Activated CD8-positive, alpha-beta memory T cell treated with anti-CD3 and anti-CD28 coated beads for 48 hours (primary cell): ENCODE measurements at places on chromosomes 5 and 9.
A peak's percentile ranks its signal among the peaks of the same experiment; 100 is the strongest.

GRCh38 chr5:180739271-180739670 lies 587 bp downstream of the OR2Y1 start:
- no peak for DNase-seq

GRCh38 chr9:10899509-10899908 lies 286.7 kb upstream of the PTPRD start:
- no peak for DNase-seq

- DNase-seq, result no peak
These were observed 129.7 kb upstream of the SLIT3 start for GRCh38 chr5:169430671-169431070.

DNA sequence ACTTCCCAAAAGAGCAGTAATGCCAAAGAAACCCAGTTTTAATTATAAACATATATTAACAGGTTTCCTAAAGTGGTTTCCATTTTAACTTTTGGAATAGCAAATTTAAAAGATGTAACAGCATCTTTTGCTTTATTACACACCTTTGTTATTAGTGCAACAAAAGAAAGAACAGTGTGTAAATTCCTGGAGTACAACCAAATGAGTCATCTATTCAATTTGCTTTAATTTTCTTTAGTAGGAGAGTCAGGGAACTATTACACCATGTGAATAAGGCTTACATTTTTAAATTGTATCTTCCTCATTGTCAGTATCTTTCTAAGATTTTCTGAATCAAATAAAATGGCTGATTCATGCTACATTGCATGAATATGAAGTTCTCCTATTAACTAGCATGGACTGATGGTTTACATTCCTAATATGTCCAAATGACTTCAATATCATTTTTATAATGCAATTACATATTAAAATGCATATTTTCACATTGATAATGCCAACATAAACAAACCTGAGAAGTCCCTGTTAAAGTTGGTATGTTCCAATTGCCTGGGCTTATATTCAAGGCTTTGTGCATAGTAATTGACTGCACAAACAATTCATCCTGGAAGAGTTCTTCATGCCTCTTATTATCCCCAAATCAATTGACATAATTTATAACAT lies 22.5 kb downstream of the EDIL3 start:
- DNase-seq, result no peak

DNA sequence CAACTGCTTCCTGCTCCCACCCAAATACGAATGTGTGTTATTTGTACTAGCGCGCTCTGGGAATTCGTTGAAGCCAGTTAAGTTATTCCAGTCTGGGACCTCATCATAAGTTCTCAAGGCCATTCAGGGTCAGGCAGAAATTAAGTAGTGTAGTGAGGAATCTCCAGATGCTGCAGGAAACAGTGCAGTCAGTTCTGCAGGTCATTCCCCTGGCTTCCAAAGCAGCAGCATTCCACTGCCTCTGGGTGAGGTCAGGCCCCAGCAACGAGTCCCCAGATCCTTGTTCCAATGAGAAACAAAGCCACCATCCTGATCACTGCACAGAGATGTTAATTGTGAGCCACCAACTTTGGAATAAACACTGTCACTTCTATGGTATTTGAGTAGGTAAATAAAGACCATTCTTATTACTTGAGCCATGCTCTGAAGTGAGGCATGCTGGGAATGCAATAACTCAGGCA lies 33.1 kb downstream of the SVEP1 start:
- no peak for DNase-seq

DNA sequence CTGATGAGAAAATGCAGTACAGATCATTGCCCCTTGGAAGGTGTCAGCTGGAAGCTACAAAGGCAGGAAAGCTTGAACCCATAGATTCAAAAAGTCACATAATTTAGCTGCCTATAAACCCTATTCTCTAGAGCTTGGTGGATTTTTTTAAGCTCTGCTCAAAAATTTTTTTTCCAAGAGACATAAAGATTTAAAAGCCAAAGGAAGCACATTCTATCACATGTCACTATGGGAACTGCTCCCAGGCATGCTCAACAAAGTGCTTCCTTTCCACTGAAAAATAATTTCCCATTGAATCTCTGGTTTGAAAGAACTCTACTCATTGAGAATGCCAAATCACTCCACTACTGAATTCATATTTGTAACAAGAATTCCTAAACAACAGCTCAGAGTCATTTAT lies 419.8 kb downstream of the CETN3 start:
- DNase-seq, result no peak

DNA sequence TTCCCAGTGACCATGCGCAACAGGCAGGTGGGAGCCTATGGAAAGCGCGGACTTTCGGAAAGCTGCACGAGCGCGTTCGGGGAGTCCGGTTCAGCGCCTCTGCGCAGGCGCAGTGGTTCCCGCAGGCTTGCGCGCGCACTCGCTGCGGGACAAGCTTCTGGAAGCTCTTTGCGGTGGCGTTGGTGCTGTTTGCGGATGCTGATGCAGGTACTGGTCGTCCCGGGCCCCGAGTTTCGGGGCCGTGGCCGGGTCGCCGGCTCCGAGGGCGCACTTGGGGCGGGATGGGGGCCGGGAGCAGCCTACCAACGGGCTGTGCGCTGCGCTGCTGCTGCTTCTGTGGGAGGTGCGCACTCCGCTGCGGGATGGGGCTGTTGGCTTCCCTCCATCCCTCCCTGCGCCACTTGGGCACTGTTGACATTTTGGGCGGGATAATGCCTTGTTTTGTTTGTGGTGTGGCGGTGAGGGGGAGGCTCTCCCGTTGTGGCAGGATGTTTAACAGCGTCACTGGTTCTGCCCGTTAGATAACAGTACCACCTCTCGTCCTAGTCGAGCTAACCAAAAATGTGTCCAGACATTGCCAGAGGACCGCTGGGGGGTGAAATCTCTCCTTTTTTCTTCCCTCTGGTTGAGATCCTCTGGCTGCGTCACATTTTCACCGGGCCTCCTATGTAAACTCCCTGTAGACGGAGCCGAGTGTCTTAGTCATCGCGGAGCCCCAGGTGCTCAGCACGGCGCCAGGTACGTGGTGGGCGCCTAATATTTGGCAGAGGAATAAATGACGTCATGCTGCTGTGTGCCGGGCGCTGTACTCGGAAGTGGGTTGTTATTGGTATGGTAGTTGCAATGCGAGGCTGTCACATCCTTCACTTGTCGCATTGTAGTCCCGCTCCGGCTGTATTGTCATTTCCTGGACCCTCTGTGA lies at the start of gene ZNF483:
Gene ZNF483 (plus strand): TSS at position 124 of the 922 bp plus-strand sequence. CDS start 2,217 bp downstream, outside the sequence.
- peak; percentile 31 for DNase-seq

DNA sequence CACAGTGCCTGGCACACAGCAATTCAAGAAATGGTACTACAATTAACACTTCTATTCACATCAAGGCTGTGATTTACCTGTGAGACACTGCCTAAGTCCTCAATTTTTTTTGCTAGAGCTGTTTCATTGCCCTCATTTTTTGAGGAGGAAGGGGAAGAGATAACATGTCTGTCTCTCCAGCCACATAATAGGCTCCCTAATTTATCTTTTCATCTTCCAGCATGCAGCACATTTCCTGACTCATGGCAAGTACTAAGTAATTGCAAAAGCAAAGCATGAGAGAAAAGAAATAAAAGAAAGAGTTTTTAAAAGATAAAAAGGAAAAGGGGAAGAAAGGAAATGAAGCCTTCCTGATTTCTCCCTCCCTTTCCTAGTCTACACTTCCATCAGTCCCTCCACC lies 26.9 kb upstream of the RNF38 start:
- no peak for DNase-seq

DNA sequence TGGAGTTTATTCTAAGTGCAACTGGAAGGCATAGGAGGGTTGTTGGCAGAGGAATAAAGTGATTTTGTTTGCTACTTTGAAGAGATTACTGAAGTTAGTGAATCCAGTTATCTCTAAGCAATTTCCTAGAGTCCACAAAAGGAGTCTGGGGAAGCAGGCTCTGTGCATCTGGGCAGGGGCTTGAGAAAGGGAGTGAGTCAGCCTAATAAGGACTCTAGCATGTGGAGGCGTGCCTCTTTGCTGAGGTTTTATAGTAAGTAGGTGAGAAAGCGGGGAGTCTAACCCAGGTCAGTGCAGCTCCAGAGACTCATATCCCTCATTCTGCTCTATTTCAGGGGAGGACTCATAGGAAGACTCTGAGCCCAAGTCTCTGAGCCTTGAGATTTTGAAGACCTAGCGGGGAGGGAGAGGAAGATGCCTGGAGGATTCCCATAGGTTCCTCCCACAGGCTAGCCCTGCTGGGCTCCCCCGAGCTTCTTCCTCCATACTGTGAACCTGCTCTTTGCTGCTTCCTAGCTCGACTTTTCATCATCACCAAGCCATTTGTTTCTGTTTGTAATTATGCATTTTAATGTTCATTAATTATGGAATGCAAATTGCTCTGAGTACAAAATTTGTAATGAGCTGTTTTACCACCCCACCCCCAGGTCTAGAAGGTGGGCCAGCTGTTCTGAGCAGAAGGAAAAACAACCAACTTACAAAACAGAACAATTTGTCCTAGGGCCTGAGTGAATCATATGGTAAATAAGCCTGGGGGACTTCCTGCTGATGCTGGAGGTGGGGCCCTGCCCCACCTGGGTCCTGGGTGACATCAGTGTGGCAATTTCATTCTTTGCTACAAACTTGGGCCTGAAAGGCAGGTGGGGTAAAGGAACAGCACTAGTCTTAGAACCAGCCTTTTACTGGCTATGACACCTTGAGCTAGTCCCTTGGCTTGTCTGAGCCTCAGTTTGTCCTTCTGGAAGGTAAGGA lies 150.2 kb downstream of the TRIM32 start:
- no peak for DNase-seq

- no peak for DNase-seq
These were observed 46.7 kb upstream of the CDKN2AIPNL start for GRCh38 chr5:134458234-134459009.

- no peak for DNase-seq
These were observed 4.1 kb downstream of the SAXO1 start for GRCh38 chr9:19028835-19029451.

DNA sequence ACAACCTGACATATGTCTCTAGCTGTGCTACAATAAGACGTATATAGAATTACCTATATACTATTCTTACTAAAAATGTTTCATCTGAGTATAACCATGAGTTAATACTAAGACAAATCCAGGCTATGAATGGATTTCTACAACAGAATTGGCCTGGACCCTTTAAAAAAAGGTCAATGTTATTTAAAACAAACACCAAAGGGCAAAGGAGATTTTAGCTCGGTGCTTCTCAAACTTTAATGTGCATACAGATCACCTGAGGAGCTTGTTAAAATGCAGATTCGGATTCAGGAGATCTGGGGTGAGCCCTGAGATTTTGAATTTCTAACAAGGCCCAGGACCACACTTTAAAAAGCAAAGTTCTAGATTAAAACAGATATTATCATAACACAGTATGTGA lies 6.5 kb downstream of the TNFSF8 start:
- no peak for DNase-seq

DNA sequence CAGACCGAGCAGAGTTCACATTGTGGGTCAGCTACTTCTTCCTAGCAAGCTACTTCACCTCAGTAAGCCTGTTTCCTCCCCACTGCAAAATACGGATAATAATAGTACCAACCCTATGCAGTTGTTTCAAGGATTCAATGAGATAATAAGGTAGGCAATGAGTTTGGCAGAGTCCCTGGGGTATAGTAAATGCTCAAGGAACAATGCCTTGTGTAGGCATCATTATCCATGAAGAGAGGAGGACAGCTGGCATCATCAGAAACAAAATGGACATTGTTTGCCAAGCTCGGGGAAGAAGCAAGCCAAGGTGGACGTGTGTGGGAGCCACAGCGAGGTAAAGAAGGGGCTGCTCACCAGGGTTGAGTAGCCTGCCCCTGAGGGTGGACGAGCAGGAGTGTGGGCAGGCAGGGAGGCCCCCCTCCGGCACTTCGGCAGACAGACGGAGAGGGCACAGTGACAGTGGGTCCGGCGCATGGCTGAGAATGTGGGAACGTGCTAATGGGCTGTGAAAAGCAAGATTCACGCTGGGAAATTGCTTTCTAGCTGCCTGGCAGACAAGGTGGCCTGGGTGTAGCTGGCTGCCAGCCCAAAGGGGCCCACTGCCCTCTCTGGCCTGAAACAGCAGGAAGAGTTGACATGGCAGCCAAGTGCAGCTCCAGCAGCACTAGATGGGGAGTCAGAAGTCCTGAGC lies 10.1 kb downstream of the CAMK2A start:
- no peak for DNase-seq

- peak; percentile 22 for DNase-seq
These were observed 544 bp upstream of the ERCC6L2 start for GRCh38 chr9:95874989-95875304.

DNA sequence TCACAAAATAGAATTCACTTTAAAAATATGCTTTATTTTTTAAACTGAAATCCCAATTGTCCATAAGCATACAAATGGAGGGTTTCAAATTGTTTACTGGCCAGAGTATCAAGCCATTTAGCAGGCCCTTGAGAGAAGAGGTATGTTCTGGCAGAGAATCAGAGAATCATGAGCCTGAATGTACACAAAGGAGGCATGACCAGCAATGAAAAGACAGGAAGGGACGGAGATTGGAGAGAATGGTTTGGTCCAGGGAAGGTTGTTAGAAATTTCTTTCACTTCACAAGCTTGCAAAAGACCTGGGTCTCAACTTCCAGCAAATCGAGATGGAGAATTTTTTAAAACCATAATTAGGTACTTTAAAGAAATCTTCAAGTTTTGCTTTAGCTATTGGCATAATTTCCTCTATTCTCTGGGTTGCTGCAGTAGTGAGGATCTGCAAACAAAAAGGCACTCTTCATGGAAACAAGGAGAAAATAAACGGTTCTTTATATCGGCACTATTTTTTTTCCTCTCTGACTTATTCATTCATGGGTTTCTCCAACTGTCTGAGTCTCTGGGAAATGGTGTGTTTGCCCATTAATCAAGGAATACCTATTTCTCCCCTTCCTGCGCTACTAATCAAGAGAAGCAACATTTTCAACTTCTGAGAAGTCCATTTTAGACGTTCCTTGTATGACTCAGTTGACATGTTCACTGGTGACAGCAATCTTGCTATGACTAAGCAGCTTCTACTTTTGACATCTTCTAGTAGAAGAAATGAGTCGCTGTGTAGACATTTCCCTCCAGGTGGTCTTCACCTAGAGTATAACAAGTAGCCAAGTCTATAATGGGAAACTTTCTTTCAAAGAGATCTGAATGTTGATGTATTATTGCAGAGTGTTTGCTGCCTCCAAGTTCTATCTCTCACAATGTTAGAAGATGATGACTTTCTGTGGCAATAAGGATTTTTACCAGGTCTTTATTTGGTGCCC lies 23.1 kb upstream of the ERCC6L2 start:
- no peak for DNase-seq

DNA sequence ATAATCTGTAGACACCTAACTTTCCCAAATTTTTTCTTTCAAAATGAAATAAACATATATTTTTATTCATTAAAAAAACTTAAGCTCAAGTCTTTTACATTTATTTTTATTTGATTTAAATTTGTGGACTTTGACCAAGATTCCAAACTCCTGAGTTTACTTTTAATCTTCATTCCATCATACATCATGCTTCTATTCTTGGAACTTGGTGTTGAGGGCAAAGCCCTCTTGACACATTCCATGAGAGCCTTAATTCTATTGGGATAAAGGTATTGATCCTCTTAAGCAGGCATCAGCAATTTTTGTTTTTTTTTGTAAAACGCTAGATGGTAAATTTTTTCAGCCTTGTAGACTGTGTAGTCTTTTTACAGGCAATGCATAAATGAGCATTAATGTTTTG lies 53.6 kb downstream of the FBXO4 start:
- DNase-seq, result no peak
